ENCODE measurements at places on chromosomes 6 and 20. TPM values are rescaled to one million over a fixed set of nuclear protein-coding genes. Genes with fewer than 3 reads are reported as not detected.

DNA sequence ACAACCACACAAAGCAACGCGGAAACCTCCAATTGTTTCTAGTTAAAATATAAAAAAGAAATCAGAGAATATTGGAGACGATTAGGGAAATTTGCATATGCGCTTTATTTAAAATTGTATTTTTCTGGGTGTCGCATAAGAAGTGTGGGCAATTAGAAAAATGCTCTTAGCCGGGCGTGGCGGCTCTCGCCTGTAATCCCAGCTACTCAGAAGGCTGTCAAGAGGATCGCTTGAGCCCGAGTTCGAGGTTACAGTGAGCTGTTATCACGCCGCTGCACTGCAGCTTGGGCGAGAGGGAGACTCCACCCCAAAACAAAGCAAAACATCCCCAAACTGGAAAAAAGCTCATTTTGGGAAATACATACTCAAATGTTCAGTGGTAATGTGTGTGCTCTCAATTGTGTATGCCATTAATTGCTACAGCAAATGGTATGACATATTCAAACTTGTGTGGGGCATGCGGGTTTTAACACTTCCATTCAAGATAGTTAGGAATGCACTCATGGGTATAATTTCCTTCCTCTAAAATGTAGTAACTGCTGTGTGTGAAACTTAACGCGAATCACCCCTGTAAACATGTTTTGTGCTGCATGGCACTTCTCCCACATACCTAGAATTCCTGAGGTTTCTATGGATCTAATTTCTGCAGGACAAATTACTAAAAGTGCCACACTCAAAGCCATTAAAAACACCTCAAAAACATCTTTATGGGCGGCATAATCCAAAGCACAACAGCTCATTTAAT, 54.7 kb upstream of the HFE start:
- H3K36me3 ChIP-seq = no peaks in the 10 kb centered on the region
- H3K27me3 ChIP-seq = no peaks in the 10 kb centered on the region
- DNase-seq = peak; percentile 62

GRCh38 chr6:3627501-3627900, 124.0 kb downstream of the PXDC1 start:
- DNase-seq = no peak
- no peaks in the 10 kb centered on the region for H3K4me1 ChIP-seq
- no peak overlapping the region for H3K27ac ChIP-seq

GRCh38 chr6:3855866-3856265, 6.7 kb downstream of the FAM50B start:
- H3K27ac ChIP-seq = no peak overlapping the region
- no peaks in the 10 kb centered on the region for H3K36me3 ChIP-seq
- H3K27me3 ChIP-seq = no peaks in the 10 kb centered on the region

The RAD21L1 gene
- total RNA-seq = not detected

The GABRR1 gene
- not detected for total RNA-seq

The CPNE5 gene
- total RNA-seq = 2.0 TPM

DNA sequence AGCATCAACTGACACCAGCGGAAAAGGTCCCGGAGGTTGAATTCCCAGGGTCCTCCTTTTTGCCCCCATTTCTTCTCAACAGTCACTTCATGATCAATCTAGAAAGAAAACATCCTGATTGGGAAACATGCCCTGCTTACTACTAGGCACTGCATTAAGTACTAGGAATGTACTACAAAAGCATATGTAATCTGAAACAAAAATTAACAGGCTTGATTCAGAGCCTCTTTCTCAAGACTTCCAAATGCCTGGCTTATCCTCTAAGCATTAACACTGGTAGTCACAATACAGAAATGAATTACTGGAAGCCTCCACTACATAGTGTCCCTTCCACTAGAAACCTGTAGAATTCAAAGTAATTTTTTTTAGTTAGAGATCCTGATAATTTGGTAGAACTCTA, 84.5 kb upstream of the LYRM2 start:
- no peak overlapping the region for H3K4me3 ChIP-seq
- H3K36me3 ChIP-seq = peaks cover 76% of the 10 kb centered on the region
- peaks cover 3% of the 10 kb centered on the region for H3K4me1 ChIP-seq
- H3K27ac ChIP-seq = no peak overlapping the region
- H3K27me3 ChIP-seq = no peaks in the 10 kb centered on the region

The SYNDIG1 gene
- not detected for total RNA-seq

The DCDC2 gene
- total RNA-seq = not detected

The PPP1R3D gene
- total RNA-seq = 3.5 TPM

The TMEM217 gene
- 0.75 TPM for total RNA-seq

DNA sequence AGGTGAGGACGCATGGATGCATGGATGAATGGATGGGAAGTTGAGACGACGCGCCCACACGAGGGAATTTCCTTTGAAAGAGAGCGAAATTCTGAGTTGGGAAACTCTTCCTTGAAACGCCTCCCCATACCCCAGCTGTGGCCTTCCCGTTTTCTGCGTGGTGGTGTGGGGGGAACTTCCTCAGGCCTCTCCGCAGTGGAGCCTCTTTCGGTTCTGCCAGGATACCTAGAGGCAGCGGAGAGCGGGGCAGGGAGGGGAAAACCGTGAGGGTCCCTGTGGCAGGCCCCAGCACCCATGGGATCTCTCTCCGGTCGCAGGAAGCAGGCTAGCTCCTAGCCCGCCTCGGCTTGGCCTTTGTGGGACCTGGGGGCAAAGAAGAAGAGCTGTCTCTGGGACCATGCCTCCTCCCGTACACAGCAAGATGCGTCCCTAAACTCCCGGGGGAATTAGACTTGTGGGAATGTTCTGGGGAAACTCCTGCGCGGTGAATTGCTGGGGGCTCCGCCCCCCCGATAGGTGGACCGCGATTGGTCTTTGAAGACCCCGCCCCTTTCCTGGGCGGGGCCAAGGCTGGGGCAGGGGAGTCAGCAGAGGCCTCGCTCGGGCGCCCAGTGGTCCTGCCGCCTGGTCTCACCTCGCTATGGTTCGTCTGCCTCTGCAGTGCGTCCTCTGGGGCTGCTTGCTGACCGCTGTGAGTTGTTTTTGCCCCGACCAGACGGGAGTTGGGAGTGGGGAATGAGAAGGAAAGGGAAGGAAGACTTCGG, at the start of gene CD40:
TSS of gene CD40 (plus strand) at position 611 of the 764 bp plus-strand sequence. CDS start at position 641, 30 bp downstream.
- H3K27me3 ChIP-seq = no peaks in the 10 kb centered on the region
- H3K4me1 ChIP-seq = peaks cover 25% of the 10 kb centered on the region
- peak; percentile 85 for DNase-seq
- H3K27ac ChIP-seq = peak within 1 kb of the TSS; percentile 90

DNA sequence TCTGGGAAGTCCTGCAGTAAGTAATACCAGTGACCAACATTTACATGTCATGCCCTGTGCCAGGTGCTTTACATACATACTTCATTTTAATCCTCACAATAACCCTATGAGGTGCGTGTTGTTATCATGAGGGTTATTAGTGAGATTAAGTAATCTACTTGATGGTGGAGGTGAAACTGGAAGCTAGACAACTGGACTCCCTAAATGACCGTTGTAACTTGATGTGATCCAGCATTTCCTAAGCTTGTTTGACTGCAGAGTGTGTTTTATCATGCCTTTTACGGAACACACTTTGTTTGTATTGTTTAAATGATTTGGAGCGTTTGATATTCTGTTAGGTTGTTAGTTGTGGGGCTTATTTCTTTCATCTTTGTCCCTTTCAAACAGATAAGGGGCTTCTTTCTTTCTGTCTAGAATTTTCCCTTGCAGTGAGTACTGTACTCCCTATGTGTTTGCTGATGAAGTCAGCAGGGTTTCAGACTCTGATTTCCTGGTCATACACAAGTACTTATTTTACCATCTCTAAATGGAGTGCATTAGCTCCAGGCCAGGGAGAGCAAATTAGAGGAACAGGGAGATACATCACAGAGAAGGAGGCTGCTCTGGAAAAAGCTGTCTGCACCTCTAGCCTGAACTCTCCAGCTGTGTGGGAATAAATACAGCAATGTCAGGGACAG, 29.7 kb downstream of the CHMP4B start:
- no peak for DNase-seq
- H3K27ac ChIP-seq = no peak overlapping the region
- peaks cover 48% of the 10 kb centered on the region for H3K4me1 ChIP-seq
- no peak overlapping the region for H3K4me3 ChIP-seq

The PRPH2 gene
- total RNA-seq = 0.12 TPM

DNA sequence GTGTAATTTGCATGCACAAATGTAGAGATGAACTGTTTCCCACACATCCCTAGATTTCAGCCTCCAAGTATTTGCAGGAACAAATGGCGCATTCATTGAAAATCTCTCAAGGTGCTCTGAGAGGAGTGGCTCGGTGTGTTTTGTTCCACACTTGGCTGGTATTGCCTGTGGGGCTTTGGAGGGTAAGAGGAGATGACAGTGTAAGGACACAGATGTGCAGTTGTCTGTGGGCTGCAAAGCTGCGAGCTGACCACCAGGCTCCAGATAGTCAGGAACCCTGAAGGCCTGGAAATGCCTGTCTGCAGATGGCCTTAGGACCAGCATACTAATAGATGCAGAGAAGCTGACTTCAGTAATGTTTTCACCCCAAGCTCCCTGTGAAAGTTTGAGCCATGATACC, 57.7 kb upstream of the PBOV1 start:
- H3K4me3 ChIP-seq = no peak overlapping the region
- no peak overlapping the region for H3K27ac ChIP-seq
- no peaks in the 10 kb centered on the region for H3K27me3 ChIP-seq
- no peaks in the 10 kb centered on the region for H3K4me1 ChIP-seq
- H3K36me3 ChIP-seq = no peaks in the 10 kb centered on the region

The DDO gene
- total RNA-seq = 0.25 TPM

DNA sequence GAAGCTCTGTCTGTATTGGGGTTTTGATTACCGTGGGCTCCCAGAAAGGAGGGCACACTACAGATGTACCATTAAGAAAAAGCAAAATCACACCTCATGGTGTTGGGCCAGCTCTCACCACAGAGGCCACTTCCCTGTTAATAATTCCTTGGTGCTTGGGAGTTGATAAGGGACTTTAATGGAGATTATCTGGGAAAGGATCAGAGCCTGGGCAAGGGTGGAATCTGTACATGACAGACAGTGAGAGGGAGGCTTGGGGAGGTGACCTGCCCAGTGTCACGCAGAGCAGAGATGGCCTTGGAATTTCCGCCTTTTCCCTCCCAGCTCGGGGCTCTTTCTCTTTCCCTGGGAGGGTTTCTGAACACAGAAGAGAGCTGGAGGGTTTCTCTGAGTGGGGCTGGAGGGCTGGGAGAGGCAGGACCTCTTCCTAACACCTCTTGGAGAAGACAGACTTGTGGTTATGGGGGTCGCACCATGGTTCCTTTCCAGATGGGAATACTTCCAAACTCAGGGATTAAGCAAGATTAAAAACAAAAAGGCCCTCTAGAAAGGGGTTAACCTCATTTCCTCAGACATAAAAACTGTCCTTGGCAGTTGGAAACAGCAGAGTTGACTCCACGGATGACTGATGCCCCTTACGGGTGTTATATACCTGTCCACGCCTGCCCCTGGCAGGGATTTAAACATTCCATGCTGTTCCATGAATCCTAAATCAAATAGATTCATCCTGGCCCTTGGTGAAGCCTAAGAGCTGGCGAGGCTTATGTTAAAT, 16.8 kb upstream of the KCNK16 start:
- H3K36me3 ChIP-seq = no peaks in the 10 kb centered on the region
- no peak for DNase-seq
- no peak overlapping the region for H3K27ac ChIP-seq
- no peaks in the 10 kb centered on the region for H3K27me3 ChIP-seq

The MATN4 gene
- total RNA-seq = not detected

The PTCRA gene
- 4.7 TPM for total RNA-seq

GRCh38 chr20:44768854-44769480, 23.3 kb downstream of the KCNK15 start:
- H3K4me3 ChIP-seq = no peak overlapping the region
- H3K4me1 ChIP-seq = no peaks in the 10 kb centered on the region
- no peak overlapping the region for H3K27ac ChIP-seq

DNA sequence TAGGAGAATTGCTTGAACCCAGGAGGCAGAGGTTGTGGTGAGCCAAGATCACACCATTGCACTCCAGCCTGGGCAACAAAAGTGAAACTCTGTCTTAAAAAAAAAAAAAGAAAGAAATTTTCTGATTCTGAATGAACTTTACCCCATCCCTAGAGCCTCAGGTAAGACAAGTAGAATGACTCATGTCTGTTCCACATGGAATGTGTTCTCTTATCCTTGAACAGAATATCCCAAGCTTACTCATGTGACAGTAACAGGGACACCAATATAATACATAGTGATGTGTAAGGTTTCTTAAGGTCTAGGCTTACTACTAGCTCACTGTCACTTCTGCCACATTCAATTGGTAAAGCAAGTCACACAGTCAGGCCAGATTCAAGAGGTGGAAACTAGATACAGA, 219.6 kb upstream of the BTBD3 start:
- H3K27me3 ChIP-seq = no peaks in the 10 kb centered on the region
- no peaks in the 10 kb centered on the region for H3K36me3 ChIP-seq
- DNase-seq = no peak
- H3K27ac ChIP-seq = no peak overlapping the region

GRCh38 chr6:157069585-157069984, 253.7 kb downstream of the TMEM242 start:
- no peak for DNase-seq
- no peaks in the 10 kb centered on the region for H3K27me3 ChIP-seq
- no peaks in the 10 kb centered on the region for H3K36me3 ChIP-seq
- no peak overlapping the region for H3K27ac ChIP-seq
- H3K4me3 ChIP-seq = no peak overlapping the region

DNA sequence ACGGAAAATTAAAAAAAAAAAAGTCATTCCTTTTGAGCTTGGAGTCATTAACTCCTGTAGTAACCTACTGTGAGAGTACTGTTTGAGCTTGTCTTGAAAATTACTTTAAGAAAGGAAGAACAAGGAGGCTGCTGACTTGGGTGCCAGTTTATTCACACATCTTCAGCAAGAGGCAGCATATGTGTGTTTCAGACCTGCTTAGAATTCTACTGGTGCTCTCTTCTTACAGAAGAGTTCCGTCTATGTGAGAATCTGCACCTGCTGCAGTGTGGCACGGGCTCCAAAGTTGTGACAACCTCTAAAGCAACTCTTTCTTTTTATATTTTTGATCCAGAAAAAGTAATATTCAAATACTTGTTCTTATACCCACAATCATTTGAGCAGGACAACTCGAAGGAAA, 117.4 kb upstream of the SOX4 start:
- H3K4me3 ChIP-seq = no peak overlapping the region
- no peak overlapping the region for H3K27ac ChIP-seq
- H3K4me1 ChIP-seq = no peaks in the 10 kb centered on the region
- no peak for DNase-seq
- no peaks in the 10 kb centered on the region for H3K27me3 ChIP-seq
- no peaks in the 10 kb centered on the region for H3K36me3 ChIP-seq

DNA sequence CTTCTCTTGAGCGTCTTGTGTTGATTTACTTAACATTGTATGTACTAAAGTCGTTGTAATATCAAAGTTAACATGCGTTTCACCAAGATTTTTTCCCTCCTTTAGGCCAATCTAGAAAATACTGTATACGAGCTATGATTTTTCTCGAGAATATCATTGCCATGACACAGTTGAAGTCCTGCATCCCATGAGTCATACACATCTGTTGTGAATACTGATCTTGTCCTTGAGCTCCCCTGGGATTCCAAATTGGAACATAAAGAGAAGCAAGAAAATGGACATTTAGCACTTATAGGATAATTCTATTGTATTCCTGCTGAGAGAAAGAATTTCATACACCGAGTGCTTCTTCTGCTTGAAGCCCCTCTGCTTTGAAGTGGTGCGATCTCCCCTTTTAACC, 109.6 kb downstream of the SLC35B3 start:
- no peak for DNase-seq
- no peak overlapping the region for H3K27ac ChIP-seq
- no peak overlapping the region for H3K4me3 ChIP-seq
- H3K4me1 ChIP-seq = no peaks in the 10 kb centered on the region
